ENCODE measurements at places on chromosomes 11 and 22. TPM values are rescaled to one million over a fixed set of nuclear protein-coding genes. Genes with fewer than 3 reads are reported as not detected.

Gene ESAM
- total RNA-seq, result 0.84 TPM

Gene SMIM35
- total RNA-seq, result not detected

Gene CSNK2A3
- total RNA-seq, result 1.7 TPM

Gene PHOX2A
- not detected for total RNA-seq

Gene C11orf87
- total RNA-seq, result not detected

Gene OR52H1
- not detected for total RNA-seq

Gene KRTAP5-1
- not detected for total RNA-seq

Gene ABCG4
- total RNA-seq, result not detected

Gene SSTR3
- total RNA-seq, result 2.6 TPM

Gene FAM89B
- 39.0 TPM for total RNA-seq

Gene SLC22A8
- total RNA-seq, result not detected

Gene FAM180B
- total RNA-seq, result not detected

Gene OSBPL5
- total RNA-seq, result 5.3 TPM

Gene GAS2L1
- total RNA-seq, result 1.9 TPM

Gene MOV10L1
- not detected for total RNA-seq

Gene ARL14EP
- 25.3 TPM for total RNA-seq

Gene TUBA8
- total RNA-seq, result 6.6 TPM

Gene WT1
- total RNA-seq, result not detected

Gene MAPK8IP2
- total RNA-seq, result 0.50 TPM

Gene OR5B21
- 3.6 TPM for total RNA-seq

Gene COMT
- 53.4 TPM for total RNA-seq

Gene PPP6R2
- total RNA-seq, result 45.6 TPM

Gene NELL1
- not detected for total RNA-seq

Gene OR9Q1
- total RNA-seq, result not detected

Gene C11orf21
- total RNA-seq, result 24.6 TPM

Gene HPX
- 0.58 TPM for total RNA-seq

Gene TMEM179B
- 18.6 TPM for total RNA-seq

Gene TRIM51
- total RNA-seq, result not detected

Gene OR4C16
- total RNA-seq, result not detected

Gene MS4A15
- total RNA-seq, result not detected

Data from activated T-helper 17 cell treated with anti-CD3 and anti-CD28 coated beads, Interleukin-2, amount 50 U/mL, for 72 hours (primary cell).